ENCODE measurements at places on chromosomes 7 and 10. TPM values are rescaled to one million over a fixed set of nuclear protein-coding genes. Genes with fewer than 3 reads are reported as not detected.

GRCh38 chr10:45249978-45250693 lies 65.3 kb downstream of the OR13A1 start:
- H3K27me3 ChIP-seq: no peaks in the 10 kb centered on the region
- no peaks in the 10 kb centered on the region for H3K36me3 ChIP-seq
- H3K27ac ChIP-seq: no peak overlapping the region
- peak; percentile 55 for DNase-seq
- H3K4me3 ChIP-seq: peak overlapping the region; percentile 69

DNA sequence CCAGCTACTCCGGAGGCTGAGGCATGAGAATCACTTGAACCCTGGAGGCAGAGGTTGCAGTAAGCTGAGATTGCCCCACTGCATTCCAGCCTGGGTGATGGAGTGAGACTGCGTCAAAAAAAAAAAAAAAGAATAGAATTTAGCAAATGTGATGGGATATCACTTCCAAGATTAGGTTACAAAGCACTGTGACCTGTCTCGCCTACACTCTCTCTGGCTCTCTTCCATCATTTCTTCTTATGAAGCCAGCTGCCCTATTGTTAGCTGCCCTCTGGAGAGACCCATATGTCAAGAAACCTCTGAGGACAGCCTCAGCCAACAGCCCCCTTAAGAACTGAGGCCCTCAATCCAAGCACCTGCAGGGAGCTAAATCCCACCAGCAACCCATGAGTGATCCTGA lies 28.2 kb downstream of the ARHGAP21 start:
- H3K4me1 ChIP-seq: no peaks in the 10 kb centered on the region
- H3K36me3 ChIP-seq: no peaks in the 10 kb centered on the region
- H3K27ac ChIP-seq: no peak overlapping the region
- no peak for DNase-seq

- H3K4me3 ChIP-seq: no peak overlapping the region
- H3K36me3 ChIP-seq: peaks cover 30% of the 10 kb centered on the region
- DNase-seq: no peak
These were observed 13.0 kb upstream of the CYREN start for GRCh38 chr7:135183478-135183877.

GRCh38 chr10:8897769-8898168 lies 843.3 kb downstream of the GATA3 start:
- no peak overlapping the region for H3K27ac ChIP-seq
- no peak overlapping the region for H3K4me3 ChIP-seq
- no peaks in the 10 kb centered on the region for H3K4me1 ChIP-seq
- no peaks in the 10 kb centered on the region for H3K36me3 ChIP-seq

GRCh38 chr7:43864126-43864525 lies 5.2 kb downstream of the MRPS24 start:
- peaks cover 23% of the 10 kb centered on the region for H3K36me3 ChIP-seq
- H3K4me1 ChIP-seq: no peaks in the 10 kb centered on the region
- H3K27ac ChIP-seq: no peak overlapping the region
- no peaks in the 10 kb centered on the region for H3K27me3 ChIP-seq
- no peak for DNase-seq

OR2A5 gene
- not detected for total RNA-seq

PLXDC2 gene
- 38.7 TPM for total RNA-seq

Data from H9 (cell line).